Activated naive CD8-positive, alpha-beta T cell treated with anti-CD3 and anti-CD28 coated beads, Interleukin-2, amount 10 ng/mL, durations not matched to agents 7 days and 5 days (primary cell): ENCODE measurements at places on chromosomes 5 and 9. TPM values are rescaled to one million over a fixed set of nuclear protein-coding genes. Genes with fewer than 3 reads are reported as not detected.
A peak's percentile ranks its signal among the peaks of the same experiment; 100 is the strongest.

Gene ZNF474
- 0.30 TPM for total RNA-seq

Gene KIF12
- not detected for total RNA-seq

Gene HACD4
- 16.6 TPM for total RNA-seq

Gene BTNL3
- total RNA-seq, result not detected

DNA sequence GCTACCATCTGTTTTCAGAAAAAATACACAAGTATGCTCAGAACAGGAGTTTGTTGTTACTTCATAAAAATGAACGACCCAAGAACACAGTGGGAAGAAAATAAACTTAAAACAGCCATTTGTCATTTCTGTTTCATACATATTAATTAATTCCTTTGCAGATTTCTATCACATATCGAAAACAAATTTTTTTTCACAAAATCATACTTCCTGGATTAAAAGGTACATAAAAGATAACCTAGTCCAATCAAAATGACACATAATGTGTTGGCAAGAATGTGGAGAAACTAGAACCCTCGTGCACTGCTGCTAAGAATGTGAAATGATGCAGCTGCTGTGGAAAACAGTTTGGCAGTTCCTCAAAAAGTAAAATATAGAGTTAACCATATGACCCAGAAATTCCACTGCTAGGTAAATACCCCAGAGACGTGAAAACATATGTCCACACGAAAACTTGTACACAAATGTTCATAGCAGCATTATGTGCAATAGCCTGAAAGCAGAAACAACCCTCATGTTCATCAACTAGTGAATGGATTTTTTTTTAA is 46.0 kb downstream of the MYO10 start:
- no peak overlapping the region for H3K27ac ChIP-seq
- no peaks in the 10 kb centered on the region for H3K27me3 ChIP-seq
- H3K36me3 ChIP-seq, result no peaks in the 10 kb centered on the region
- H3K4me1 ChIP-seq, result no peaks in the 10 kb centered on the region

- H3K27ac ChIP-seq, result no peak overlapping the region
- no peaks in the 10 kb centered on the region for H3K36me3 ChIP-seq
- no peaks in the 10 kb centered on the region for H3K27me3 ChIP-seq
These were observed 62.2 kb upstream of the ADAMTS2 start for GRCh38 chr5:179407191-179408175.

DNA sequence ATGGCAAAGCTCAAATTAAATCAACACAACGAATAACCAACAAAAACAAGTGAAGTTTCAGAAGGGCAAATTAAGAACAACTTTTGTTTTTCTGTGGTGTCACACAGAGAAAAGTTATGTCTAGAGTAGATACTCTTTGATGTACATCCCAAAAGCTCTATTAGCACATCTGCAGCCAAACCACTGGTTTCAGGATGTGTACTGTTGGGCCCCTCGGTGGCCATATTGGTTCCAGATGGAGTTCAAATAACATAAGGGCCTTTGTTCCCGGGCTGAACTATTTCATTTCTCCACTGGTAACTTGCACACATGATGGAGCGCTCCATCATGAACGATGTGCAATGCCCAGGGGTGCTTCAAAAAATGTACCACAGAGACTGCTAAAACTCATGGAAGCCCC is 126.1 kb downstream of the SEMA5A start:
- H3K27ac ChIP-seq, result no peak overlapping the region
- no peak for DNase-seq
- no peaks in the 10 kb centered on the region for H3K36me3 ChIP-seq
- H3K4me1 ChIP-seq, result no peaks in the 10 kb centered on the region

DNA sequence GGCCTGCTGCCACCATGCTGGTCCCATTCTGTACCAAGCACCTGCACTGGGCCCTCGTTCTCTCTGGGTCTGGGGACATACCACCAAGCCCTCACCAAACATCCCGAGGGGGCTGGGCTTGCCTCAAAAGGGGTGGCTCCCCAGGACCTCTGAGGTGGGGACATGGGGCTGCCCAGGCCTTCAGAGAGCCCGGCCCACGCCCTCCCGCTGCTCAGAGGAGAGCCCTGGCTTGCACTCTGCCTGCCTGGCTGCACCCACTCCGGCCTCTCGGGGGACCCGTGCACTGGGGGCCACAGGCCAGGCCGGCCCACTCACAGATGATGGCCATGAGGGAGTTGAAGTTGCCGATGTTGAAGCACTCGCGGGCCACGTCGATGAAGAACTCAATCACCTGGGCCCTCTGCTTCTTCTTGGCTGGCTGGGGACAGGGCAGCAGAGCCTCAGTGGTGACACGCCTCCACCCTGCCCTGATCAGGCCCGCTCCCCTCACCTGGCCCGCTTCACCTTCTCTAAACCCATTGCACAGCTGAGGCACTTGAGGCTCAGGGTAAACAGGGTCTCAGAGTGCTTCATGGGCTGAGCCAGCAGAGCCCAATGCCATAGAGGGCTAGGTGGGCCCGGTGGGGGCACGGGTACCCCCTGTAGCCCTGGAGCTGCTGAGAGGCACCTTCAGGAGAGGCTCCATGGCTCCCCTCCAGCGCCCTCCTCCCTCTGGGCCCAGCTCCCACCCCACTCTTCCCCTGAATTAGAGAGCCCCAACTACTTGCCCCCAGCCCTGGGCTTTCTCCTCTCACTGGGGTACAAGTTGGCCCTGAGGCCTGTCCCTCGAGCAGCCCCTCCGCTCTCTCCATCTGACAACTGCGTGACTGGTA is 47.7 kb upstream of the RNF130 start:
- no peak overlapping the region for H3K27ac ChIP-seq
- no peaks in the 10 kb centered on the region for H3K4me1 ChIP-seq
- no peaks in the 10 kb centered on the region for H3K36me3 ChIP-seq

DNA sequence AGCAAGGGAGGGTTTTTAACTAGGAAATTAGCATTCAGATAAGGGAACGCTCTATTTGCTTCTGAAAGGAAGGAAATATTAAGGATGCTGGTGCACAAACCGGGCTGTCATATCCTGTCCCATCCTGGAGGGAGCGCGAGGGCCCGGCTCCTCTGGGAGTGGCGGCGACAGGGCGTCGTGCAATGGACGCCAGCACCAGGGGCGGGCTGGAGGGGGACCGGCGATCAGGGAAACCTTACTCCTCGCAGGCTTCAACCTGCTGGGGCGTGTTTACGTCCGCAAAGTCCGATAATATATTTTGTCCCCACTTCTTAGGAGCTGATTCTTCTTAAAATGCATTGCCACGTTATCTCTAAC is 197.1 kb upstream of the TBCA start:
- H3K4me3 ChIP-seq, result peak overlapping the region; percentile 77
- DNase-seq, result no peak
- peaks cover 76% of the 10 kb centered on the region for H3K27me3 ChIP-seq
- peaks cover 10% of the 10 kb centered on the region for H3K4me1 ChIP-seq
- H3K27ac ChIP-seq, result no peak overlapping the region
- H3K36me3 ChIP-seq, result no peaks in the 10 kb centered on the region

GRCh38 chr9:92671323-92671722 is 1.4 kb upstream of the IPPK start:
- H3K36me3 ChIP-seq, result peaks cover 8% of the 10 kb centered on the region
- H3K27me3 ChIP-seq, result no peaks in the 10 kb centered on the region
- peak overlapping the region; percentile 89 for H3K4me3 ChIP-seq
- H3K4me1 ChIP-seq, result peaks cover 25% of the 10 kb centered on the region
- peak; percentile 24 for DNase-seq

DNA sequence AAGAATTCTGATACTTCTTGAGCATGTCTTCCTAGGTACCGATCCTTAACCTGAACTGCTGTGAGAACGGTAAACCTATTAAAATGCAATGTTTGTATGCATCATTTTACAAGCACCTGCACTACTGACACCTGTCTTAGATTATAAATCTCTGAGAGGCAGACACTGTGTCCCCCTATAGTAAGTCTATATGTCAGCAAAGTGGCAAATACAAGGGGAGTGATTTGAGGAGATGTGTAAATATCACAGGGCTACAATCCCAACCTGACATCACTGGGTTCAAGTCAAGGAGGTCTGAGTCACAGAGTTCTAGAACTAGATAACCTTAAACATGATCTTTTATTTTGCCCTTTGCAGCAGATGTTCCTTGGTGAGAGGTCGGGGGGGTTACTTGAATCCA is 64.1 kb downstream of the ANKH start:
- no peak overlapping the region for H3K27ac ChIP-seq
- peaks cover 7% of the 10 kb centered on the region for H3K36me3 ChIP-seq
- no peaks in the 10 kb centered on the region for H3K27me3 ChIP-seq
- DNase-seq, result no peak
- peaks cover 17% of the 10 kb centered on the region for H3K4me1 ChIP-seq
- no peak overlapping the region for H3K4me3 ChIP-seq

- H3K27me3 ChIP-seq, result no peaks in the 10 kb centered on the region
- no peaks in the 10 kb centered on the region for H3K4me1 ChIP-seq
- no peak overlapping the region for H3K27ac ChIP-seq
These were observed 2352.7 kb downstream of the MAT2B start for GRCh38 chr5:165858118-165858517.

GRCh38 chr5:119966028-119966427 is 336.7 kb downstream of the FAM170A start:
- no peaks in the 10 kb centered on the region for H3K4me1 ChIP-seq
- no peak for DNase-seq
- no peaks in the 10 kb centered on the region for H3K27me3 ChIP-seq
- H3K27ac ChIP-seq, result no peak overlapping the region
- no peak overlapping the region for H3K4me3 ChIP-seq

DNA sequence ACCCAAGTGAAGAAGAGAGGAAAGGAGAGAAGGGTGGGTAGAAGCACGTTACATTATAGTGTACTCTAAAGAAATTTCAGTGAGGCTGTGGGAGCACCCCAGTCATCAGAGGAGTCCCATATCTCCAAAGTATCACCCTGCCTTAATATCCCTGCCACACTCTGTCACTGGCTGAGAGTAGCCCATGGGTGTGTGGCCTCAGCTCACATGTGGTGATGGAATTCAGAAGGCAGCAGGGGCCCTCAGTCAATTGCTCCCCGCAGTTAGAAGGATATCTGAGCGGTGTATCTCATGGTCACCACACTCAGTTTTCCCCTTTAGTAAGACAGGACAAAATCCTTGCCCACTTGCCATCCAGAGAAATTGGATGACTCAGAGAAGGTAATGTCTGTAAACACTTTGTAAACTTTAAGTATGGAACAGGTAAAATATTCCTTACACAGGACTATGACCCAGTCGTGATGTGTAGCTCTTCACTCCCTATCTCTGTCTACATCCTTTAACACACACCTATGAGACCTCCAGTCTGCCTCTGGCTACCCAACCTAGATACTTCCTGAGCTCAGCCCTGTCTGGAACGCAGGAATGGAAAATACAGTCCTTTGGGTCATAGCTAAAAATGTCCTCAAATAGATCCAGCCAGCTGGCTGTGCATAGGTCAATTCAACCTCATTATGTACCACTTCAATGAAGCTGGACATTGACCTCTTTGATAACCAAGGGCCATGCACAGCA is 24.3 kb upstream of the PLIN2 start:
- DNase-seq, result no peak
- H3K27ac ChIP-seq, result no peak overlapping the region
- no peaks in the 10 kb centered on the region for H3K27me3 ChIP-seq
- no peaks in the 10 kb centered on the region for H3K36me3 ChIP-seq

DNA sequence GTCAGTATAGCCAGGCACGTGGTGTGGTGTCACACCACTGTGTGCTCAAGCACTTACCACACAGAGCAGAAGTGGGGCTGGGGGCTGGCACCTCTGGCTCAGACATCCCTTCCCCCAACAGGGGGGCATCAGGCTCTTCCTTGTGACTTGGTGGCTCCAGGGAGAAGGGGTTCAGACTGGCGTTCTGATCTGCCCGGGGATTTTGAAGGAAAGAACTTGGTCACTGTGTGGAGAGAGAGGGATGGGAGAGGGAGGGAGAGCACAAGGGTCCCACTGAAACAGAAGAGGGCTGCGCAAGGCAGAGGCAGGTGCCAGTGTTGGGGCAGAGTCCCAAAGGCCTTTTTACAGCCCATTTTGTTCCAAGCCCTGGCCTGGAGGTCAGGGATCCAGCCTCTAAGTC is 109.7 kb upstream of the ALDH1B1 start:
- no peaks in the 10 kb centered on the region for H3K36me3 ChIP-seq
- peaks cover 18% of the 10 kb centered on the region for H3K4me1 ChIP-seq
- H3K27ac ChIP-seq, result no peak overlapping the region
- peaks cover 6% of the 10 kb centered on the region for H3K27me3 ChIP-seq
- H3K4me3 ChIP-seq, result no peak overlapping the region

DNA sequence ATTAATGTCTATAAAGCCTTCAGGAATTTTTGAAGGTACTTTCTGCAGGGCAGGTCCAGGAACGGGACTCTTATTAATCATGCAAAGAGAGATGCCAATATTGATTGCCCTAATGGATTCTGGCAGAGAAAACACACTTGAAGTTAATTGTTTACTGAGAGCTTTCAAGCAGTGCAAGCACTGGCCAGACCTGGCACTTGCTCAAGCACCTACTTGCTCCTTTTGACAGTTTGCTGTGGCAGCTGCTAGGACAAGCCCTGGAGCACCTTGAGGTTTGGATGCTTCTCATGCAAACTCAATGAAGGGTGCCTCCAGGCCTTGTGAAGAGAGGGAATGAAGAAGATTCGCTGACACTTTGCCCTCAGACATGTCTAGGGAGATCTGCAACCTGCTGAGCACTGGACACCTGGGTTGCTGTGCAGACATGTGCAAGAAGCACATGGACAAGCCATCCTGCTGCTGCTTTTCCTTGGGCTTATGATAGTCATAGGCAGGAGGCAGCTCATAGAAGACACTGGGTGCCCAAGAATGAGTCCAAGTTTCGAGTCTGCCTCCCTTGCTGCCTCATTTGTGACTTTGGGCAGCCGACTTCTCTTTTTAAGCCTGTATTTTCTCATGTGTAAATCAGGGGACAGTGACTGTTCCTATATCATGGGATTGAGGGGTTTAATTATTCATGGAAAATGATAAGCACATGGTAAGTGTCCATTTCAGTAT is 88.8 kb upstream of the EQTN start:
- no peak for DNase-seq
- H3K36me3 ChIP-seq, result peaks cover 6% of the 10 kb centered on the region
- peaks cover 3% of the 10 kb centered on the region for H3K27me3 ChIP-seq
- H3K4me1 ChIP-seq, result peaks cover 9% of the 10 kb centered on the region

GRCh38 chr9:8366161-8366926 is 566.8 kb upstream of the DMAC1 start:
- no peaks in the 10 kb centered on the region for H3K27me3 ChIP-seq
- H3K4me3 ChIP-seq, result no peak overlapping the region
- H3K4me1 ChIP-seq, result peaks cover 7% of the 10 kb centered on the region
- H3K36me3 ChIP-seq, result no peaks in the 10 kb centered on the region

DNA sequence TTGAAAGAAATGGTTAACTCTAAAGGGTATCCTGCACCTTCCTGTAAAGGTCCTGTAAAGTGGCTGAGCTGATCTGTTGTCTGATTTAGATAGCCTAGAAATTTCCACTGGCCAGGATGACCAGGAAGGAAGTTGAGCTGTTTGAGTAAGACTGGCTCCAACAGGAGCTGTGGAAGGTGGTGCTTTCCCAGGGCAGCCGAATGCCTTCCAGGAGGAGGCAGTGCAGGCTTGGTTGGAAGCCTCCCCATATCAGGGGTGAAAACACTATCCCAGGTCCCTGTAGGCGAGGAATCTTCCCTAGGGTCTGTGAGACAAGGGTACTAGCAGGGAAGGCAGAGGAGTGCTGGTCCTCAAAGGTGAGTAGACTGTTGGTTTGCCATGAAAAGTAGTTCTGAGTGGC is 98.4 kb downstream of the LIX1 start:
- peaks cover 2% of the 10 kb centered on the region for H3K36me3 ChIP-seq
- peaks cover 1% of the 10 kb centered on the region for H3K4me1 ChIP-seq
- no peak for DNase-seq
- H3K4me3 ChIP-seq, result no peak overlapping the region
- peaks cover 11% of the 10 kb centered on the region for H3K27me3 ChIP-seq
